ENCODE measurements at places on chromosomes 2 and 18.

DNA sequence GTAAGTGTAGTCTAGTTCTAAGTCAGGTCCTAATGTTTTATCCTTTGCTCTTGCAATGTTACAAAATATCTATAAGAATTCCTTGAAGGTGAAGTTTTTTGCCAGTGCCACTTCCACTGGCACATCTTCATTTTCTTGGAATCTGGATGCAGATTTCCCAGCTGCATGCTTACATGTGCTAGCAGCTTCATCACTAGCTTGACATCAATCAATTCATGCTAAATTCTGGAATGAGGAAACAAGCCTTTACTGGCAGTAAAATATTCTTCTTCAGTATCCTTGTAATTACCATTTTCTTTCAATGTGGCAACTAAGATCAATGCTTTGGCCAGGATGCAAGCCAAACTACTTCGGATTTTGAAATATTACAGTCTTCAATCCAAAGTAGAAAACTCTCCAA is 200.6 kb upstream of the SIX2 start:
- no peak for DNase-seq

- DNase-seq: no peak
Observed at GRCh38 chr2:181143790-181144300, 163.4 kb downstream of the UBE2E3 start.

GRCh38 chr2:147373800-147374422 is 470.9 kb upstream of the ACVR2A start:
- DNase-seq: no peak

GRCh38 chr2:118607641-118608040 is 239.8 kb downstream of the EN1 start:
- DNase-seq: no peak

GRCh38 chr2:218902427-218902826 is 21.8 kb downstream of the WNT10A start:
- no peak for DNase-seq

DNA sequence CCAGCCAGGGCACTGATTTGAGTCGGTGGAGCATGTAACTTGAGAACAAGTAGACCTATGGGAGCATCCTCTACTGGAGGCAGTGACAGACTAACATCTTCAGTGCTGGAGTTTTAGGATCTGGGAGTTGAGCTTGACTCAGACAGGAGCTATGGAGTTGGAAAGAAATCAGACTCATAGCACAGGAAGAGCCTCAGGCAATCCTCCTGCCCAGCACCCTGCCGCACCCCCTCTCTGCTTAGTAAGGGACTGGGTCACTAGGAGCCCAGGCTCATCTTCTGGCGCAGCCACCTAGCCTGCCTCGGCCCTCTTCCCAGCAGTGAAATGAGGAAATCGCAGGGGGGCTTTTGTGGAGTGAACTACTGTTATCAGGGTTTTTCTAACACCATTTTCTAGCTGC is 3.6 kb downstream of the ARID5A start:
- no peak for DNase-seq

- DNase-seq: no peak
Observed at GRCh38 chr18:23650968-23651927, 11.5 kb downstream of the ANKRD29 start.

DNA sequence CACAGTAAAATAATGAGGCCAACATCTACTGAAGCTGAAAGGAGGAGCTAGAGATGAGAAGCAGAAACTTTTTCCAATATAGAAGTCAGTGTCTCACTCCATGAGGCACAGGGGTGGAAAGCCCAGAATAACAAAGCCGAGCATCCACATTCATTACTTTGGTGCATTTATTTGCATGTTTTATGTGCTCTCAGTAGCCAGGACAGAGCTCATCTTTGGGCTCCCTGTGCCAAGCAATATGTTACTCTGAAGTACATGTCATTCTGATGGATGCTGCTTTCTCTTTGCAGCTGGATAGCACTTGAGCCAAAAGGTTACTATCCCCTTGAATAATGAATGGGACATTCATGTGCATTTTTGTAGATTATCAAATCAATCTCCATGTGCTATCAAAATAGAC is 338.6 kb upstream of the SOX11 start:
- DNase-seq: no peak

GRCh38 chr2:127313406-127313805 is 19.5 kb upstream of the ERCC3 start:
- DNase-seq: no peak

DNA sequence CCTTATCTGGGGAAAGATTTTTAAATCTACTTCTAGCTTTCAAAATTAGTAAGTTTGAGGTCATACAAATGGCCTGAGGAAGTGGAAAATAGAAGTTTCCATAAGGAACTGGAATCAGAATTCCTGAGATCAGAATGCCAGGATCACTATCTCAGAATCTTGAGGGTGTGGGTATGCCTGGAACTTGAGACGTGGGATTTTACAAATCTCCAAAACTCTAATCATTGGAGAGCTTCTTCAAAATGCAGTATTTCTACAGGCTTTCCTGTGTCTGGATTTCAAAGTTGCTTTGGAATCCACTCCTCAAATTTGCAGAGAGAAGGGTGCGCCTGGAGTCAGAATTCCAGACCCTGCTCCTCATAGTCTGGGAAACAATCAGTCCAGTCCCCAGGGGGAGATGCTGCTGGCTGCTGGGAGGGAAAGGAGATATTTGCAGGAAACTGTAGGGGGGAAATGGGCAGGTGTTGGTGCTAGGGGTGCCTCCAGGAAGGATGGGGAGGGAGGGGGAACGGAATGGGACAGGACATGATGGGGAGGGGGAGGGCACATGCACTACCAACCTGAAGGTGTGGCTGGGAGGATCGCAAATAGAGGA is 31.0 kb upstream of the CATIP start:
- no peak for DNase-seq

DNA sequence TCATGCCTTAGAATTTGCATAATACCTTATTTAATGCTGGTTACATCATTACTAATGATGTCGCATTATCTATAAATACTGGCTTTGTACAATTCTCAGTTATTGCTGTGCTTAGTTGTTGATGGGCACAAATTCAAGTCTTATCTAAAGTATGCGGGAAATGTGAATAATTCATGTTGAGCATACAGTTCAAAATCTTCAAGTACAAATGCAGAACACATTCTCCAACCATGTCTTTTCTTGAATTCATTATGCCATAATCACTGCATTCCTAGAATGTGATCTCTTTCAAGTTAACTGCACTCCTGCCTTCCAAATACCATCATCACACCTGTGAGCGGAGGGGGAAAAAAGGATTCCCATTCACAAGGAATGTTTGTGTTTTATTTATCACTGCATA is 337.0 kb downstream of the MBD2 start:
- no peak for DNase-seq

GRCh38 chr2:74525717-74526648 is at the start of gene DQX1:
Gene DQX1, minus strand, starts transcription at chr2:74526231. Its CDS starts 502 bp downstream, at chr2:74525729.
- no peak for DNase-seq

- DNase-seq: no peak
Observed at GRCh38 chr18:14974576-14974975, 226.6 kb downstream of the ANKRD30B start.

GRCh38 chr2:30653847-30654246 is 153.4 kb downstream of the CAPN13 start:
- no peak for DNase-seq

GRCh38 chr2:163751696-163752095 is 15.9 kb upstream of the FIGN start:
- no peak for DNase-seq

GRCh38 chr18:53283708-53284107 is 940.8 kb downstream of the MBD2 start:
- no peak for DNase-seq

- no peak for DNase-seq
Observed at GRCh38 chr2:215611609-215612386, 175.9 kb upstream of the FN1 start.

DNA sequence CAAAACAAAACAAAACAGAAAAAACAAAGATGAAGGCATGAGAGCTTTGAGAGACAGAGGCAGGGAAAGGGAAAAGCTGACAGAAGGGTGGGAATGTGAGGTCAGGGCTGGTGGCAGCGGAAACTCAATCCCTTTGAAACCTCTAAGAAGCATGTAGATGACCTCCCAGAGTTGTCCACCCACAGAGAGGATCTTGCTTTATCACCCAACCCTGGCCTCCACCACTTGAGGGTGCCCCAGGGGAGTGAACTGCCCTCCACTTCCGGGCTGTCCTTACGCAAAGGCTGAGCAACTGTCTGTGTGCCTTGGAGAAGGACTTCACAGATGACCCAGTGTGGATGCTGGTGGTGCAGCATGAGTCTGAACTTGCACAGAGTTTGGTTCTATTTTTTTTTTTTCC is 26.7 kb downstream of the PDCL3 start:
- DNase-seq: no peak

DNA sequence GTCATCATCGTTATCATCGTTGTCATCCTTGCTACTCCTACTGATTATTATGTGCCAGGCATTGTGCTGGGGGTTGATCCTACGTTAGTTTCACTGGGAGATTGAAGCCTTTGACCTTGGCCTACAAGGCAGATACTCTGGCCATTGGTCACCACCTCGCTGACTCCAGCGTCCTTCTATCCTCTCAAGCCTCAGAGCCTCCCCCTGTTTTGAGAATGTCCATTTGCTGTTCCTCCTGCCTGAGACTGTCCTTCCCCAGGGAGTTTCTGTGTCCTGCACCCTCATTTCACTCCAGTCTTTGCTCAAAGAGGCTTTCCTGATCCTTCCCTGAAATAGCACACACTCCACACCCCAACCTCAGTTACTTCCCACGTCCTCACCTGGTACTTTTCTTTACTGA is 57.8 kb downstream of the ACAA2 start:
- DNase-seq: no peak

DNA sequence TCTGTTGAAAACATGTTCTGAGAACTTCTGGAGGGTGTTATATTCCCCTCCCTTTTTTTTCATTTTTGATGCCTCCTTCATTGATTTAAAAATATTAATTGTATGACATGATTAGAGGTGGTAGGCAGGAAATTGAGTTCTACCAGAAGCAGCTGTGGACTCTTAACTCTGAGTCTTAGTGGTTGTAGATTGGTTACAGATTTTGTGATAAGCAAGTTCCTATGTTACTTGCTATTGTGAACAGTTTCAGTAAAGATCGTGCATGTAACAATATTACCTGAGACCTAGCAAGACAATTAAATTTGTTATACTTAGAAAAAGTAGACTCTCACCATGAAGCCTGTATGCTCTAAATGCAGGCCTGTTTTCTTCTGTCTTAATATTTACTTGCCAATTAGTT is 88.1 kb downstream of the PRPF40A start:
- DNase-seq: no peak

DNA sequence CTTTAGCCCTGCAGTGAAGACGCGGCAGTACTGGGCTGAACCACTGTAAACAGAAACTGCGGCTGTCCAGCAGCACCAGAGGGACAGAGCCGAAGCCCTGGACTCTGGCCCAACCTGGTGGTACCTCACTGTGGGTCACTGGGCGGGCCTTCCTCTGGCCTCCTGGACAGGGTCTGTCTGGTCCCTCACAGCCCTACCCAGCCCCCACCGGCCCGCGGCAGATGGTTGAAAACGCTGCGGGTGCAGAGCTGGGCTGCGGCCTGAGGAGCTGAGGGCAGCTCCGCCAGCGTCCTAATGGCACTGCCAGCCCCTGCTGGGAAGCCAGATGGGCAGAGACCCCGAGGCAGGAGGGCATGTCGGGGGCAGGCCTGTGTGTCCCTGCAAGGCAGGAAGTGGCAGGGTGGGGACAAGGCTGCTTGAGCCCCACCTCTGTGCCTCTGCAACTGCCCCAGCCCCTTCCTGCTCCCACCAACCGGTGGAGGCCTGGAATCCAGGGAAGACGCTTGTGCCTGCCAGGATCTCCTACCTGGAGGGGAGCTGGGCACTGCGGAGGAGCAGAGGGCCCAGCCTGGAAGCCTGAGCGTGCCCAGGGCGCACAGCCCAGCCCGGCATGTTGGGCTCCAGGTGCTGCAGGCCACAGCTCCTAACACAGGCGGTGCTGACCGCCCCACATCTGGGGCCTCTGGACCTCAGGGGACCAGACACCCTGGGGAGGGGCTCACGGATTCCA is 36.3 kb downstream of the HS6ST1 start:
- DNase-seq: no peak

GRCh38 chr2:218022851-218023530 is 20.2 kb upstream of the TNS1 start:
- DNase-seq: no peak

- no peak for DNase-seq
Observed at GRCh38 chr18:74682141-74682990, 84.7 kb downstream of the ZNF407 start.

DNA sequence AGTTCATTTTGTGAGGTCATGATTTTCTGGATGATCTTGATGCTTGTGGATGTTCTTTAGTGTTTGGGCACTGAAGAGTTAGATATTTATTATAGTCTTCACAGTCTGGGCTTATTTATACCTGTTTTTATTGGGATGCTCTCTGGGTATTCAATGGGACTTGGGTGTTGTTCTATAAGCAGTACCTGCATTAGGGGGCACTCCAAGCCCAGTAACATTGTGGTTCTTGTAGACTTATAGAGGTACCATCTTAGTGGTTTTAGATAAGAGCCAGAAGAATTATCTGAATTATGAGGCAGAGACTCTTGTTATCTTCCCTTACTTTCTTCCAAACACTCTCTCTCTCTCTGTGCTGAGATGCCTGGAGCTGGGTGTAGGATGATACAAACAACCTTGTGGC is 470.0 kb downstream of the PIK3C3 start:
- no peak for DNase-seq

- no peak for DNase-seq
Observed at GRCh38 chr2:217915706-217916105, 87.1 kb downstream of the TNS1 start.

GRCh38 chr18:8142932-8143331 is 466.3 kb upstream of the RAB12 start:
- DNase-seq: no peak

DNA sequence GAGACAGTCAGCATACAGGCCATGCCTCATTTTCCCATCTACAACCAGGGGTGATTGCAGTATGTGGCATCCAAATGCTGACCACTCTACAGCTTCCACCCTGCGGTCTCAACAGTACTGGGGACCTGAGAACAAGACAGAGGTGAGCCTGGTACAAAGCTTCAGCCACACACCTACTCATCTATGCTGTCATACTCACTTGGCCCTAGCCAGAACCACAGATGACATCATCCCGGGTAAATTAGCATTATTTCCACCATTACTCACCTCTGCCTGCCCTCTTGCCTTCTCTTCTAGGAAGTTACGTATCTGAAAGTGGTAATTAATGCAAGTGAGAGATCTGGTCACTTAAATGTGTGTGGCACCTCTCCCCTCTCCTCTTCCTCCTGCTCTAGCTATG is 208.2 kb upstream of the ARL4C start:
- DNase-seq: no peak

DNA sequence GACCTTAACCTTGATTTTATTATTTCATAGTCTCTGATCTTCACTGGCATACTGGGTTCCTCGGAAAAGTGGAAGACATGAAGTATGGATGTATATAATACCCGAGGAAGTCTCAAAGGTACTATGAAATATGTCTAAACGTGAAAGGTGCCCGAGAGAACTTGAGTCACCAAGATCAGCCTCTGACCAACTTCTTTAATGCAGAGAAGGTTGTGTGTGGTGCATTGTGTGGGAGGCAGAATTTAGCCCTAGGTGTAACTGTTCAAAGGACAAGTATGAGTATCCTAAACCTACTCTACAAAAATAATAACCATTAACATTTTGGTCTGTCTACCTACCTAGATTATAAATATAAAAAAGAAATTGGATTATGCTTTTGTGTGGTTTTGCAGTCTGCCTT is 36.1 kb downstream of the OSBPL6 start:
- DNase-seq: no peak

GRCh38 chr2:229064749-229065148 is 206.3 kb downstream of the PID1 start:
- no peak for DNase-seq

All from activated CD4-positive, CD25-positive, alpha-beta regulatory T cell treated with anti-CD3 and anti-CD28 coated beads, Interleukin-2, amount 50 U/mL, for 16 hours (primary cell).